Effector CD8-positive, alpha-beta T cell (primary cell): ENCODE measurements at places on chromosomes 2 and 18.

GRCh38 chr2:203892207-203892606 lies 24.6 kb downstream of the CTLA4 start:
- DNase-seq = no peak

- no peak for DNase-seq
These were observed 8.0 kb downstream of the AGXT start for GRCh38 chr2:240876475-240877251.

DNA sequence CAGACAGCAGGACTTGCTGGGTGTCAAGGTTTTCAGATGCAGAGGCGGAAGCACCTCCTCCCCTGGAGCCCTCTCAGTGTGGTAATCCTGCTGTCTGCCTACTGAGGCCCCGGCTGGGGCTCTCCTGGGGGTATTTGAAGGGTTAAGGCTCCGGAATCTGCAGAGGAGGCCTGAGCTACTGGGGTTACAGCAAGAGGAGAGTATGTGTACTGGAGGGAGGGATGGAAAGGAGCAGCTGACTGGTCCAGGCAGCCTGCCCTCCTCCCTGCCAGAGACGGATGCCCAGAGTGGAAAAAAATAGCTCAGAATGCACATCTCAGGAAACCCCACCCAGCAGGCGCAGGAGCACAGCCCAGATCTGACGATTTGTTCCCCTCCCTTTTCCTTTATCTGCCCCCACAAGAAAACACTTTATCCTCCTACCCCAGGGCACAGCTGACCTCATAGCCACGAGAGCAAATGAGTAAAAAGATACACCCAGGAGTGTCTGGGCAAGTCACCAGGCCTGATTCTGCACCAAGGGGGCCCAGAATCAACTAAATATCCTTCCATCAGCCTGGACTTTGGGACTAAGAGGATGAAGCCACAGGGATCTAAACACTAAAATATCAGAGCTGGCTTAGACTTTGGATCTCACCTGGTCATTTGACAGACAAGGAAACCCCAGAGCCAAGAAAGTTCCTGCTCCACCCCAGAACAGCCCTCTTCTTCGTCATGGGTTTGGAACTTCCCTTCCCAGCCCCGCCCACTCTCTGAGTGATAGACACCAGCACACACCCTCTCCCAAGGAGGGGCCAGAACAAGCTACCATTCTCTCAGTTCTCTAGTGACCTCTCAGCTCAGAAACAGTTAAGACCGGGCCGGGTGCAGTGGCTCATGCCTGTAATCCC lies 5.5 kb downstream of the TMBIM1 start:
- peak; percentile 70 for DNase-seq

GRCh38 chr2:195871326-195871725 lies 197.3 kb downstream of the DNAH7 start:
- no peak for DNase-seq

DNA sequence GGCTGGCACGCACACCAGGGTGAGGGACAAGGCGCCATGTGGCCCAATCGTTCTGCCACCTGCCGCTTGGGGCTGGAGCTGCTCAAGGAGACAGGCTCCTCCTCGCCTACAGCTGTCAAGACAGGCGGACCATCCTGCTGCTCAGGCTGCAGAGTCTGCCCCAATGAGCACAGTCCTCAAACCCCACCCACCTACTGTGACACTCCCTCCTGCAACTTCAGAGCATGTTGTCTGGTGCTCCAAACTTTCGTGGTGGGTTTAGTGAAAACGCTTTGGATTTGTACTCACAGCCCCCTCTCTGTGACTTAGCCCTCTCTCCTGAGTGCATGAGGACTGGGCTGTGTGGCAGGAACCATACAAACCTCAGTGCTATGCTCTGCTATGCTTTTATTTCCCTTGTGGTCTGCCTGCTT lies 23.2 kb upstream of the SLC35F6 start:
- no peak for DNase-seq

- DNase-seq = peak; percentile 30
These were observed 1.1 kb upstream of the BOLL start for GRCh38 chr2:197786010-197786877.

DNA sequence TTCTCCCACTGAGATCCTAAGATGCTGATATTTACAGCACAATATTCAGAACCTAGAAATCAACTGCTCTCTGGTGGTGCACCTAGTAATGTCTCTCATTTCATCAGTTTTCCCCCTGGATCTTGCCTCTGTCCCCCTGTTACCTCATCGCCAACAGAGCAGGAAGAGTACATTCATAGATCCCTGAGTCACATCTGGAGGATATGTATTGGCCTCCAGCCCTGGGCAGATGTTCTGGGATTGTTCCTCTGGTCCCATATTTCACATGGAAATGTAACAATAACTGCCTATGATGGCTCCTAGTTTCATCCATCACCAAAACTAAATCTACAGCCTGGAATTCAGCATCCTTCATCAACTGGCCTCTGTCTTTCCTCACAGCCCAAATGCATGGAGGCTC lies 278.8 kb upstream of the SLC14A2 start:
- DNase-seq = no peak

DNA sequence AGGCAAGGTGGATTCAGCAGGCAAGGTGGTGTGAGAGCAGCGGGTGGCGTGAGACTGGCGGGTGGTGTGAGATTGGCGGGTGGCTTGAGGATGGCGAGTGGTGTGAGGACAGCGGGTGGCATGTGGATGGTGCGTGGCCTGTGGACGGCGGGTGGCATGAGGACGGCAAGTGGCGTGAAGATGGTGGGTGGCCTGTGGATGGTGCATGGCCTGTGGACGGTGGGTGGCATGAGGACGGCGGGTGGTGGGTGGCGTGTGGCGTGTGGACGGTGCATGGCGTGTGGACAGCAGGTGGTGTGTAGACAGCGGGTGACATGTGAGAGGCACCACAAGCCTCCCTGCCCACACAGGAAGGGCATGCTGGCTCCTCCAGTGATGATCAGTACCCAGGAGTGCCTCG lies 186.9 kb upstream of the SALL3 start:
- DNase-seq = no peak

GRCh38 chr2:232464544-232464885 lies 8.6 kb downstream of the ALPI start:
- no peak for DNase-seq

DNA sequence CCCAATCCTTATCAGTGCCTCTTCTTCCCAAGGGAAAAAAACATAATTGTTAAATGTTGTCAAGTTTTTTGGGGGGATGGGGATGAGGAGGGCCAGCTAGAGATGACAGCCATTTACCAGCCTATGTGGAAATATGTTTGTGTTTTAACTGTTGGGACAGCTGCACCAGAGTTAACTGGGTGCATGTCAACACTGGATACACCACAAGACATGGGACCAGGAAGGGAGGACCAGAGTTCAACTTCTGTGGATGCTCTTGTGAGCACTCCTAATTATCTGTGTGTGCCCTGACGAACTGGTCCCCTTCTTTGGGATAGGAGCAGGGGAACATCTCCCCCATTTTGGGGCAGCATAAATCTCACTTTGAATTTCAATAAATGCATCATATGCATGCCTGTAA lies 66.1 kb upstream of the FZD5 start:
- DNase-seq = no peak

DNA sequence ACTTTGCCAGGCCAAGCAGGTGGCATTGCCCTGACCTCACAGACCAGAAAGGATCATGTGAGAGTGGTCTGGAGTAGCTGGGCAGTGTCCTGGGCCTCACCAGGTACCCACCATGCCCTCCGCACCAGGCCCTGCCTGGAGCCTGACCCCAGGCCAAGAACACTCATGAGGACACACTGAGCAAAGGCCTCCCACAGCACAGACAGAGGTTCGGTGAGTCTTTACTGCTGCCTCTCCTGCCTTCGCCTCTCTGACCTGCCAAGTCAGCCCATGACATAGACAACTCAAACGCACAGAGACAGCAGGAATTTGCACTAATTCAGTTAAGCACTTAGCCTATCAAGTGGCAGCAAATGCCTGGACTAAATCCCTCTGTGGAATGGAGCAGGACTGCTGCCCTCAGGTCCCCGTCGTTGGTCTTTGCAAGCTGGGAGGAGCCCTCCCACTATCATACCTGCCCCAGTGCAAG lies 62.5 kb downstream of the RHOB start:
- DNase-seq = no peak

GRCh38 chr2:39734445-39734844 lies 44.6 kb downstream of the THUMPD2 start:
- DNase-seq = no peak

DNA sequence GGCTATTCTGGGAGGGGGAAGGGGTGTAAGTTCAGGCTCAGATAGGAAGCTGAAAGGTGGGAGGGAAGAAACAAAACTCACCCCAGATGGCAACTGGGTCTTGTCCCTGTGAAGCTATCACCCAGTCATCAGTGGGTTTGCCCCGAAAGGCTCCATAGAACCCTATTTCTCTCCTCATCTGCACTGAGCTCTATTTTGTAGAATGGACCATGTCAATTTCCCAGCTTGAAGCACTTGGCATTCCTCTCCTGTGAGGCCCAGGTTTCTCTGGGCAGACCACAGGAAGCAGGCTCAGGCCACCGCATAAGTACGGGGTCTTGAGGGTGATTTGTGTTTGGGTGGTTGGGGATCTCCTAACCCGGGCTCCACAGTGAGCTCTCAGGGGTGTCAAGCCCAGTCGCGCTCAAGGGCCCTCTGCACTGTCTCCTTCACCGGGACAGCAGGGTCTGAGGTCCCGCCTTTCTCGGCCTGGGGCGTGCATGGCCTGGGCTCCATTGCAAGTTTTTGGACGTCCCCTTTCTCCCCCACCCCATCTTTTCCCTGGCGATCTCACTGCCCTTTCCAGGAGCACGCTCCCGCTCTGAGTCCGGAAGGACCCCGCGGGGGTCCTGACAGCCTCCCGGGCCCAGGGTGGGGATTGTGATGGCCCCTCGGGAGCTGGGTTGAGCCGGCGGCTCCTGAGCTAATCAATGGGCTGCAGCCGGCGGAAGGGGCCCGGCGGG lies 27.3 kb upstream of the NOTO start:
- no peak for DNase-seq

- DNase-seq = no peak
These were observed 9.9 kb downstream of the FABP1 start for GRCh38 chr2:88117973-88118372.

DNA sequence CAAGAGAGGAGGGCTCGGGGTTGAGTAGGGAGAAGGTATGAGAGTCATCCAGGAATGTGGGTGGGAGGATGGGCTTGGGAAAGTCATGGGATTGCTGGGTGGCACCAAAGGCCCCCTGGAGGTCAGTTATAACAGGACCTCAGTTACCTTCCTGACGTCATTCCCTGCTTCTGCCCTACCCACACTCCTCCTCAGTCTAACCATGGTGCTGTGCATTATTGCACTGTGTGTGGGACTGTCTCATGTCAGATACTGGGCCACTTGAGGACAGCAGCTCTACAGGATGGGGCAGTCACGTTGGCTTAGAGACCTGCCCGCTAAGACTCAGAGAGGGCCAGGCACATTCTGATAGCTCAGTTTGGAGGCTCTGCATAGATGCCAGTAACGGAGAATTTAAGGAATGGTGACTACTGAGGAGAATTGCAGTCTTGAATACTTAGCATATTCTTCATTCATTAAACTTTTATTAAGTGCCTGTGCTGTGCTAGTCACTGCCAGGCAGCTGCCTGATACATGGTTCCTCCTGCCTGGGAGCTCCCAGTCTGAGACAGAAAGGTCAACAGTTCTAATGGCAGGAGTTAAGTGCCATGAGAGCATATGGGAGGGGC lies 90.5 kb downstream of the LAMA3 start:
- DNase-seq = no peak

DNA sequence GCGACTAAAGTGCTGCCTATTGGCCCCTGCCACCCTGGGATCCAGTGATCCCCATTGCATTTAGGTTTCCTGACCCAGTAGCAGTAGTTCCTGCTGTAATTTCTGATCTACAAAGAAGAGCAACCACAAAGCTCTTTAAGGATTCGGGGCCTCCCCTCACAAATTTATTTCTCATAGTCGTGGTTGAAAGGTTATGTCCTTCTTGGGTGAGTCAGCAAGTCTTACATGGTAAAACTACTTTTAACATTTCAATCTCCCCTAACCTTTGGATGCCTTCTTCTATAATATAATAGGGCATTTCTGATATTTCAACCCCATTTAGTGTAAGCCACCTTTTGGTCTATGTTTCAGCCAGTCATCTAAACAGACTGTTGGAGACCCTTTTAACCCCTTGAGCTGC lies 14.9 kb downstream of the PIKFYVE start:
- no peak for DNase-seq

- DNase-seq = no peak
These were observed 107.7 kb downstream of the MREG start for GRCh38 chr2:215905691-215906090.
